ENCODE measurements at places on chromosomes 5 and 9.

DNA sequence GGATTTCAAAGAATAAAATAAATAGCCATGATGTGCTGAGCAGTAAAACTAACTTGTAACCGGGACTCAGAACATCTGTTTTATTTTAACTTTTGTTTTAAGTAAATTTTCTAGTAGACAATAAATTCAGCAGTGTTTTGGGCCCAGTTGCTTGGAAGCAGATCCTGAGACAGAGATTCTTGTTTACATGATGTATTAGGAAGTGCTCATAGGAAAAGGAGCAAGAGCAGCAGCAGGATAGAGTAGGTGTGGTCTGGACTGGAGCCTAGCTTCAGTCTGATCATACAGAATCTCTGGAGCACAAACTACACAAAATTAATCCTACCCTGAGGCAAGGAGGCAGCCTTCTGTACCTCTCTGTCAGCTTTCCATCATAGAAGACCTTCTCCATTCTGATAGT is 139.2 kb upstream of the CCNH start:
- H3K4me1 ChIP-seq: no peaks in the 10 kb centered on the region
- H3K36me3 ChIP-seq: no peaks in the 10 kb centered on the region
- H3K27me3 ChIP-seq: no peaks in the 10 kb centered on the region
- H3K4me3 ChIP-seq: no peak overlapping the region
- DNase-seq: no peak
- no peak overlapping the region for H3K27ac ChIP-seq

DNA sequence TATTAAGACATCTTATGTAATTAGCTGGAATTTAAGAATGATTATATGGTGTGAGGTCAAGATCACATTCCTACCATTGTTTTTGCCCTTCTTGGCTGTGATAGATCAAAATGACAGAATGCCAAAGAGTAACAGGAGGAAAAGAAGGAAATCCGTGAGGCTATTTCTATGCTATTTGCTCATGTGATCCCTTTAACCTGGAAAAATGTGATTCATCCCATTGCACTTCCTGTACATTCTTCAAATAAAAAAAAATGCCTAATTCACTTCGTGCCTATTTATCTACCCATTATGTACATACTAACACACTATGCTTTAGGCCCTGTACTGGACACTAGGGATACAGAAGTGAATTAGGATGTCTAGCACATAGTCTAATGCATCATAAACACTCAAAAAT is 154.1 kb upstream of the PAPPA start:
- H3K4me1 ChIP-seq: no peaks in the 10 kb centered on the region
- H3K4me3 ChIP-seq: no peak overlapping the region
- no peaks in the 10 kb centered on the region for H3K36me3 ChIP-seq
- DNase-seq: no peak
- no peak overlapping the region for H3K27ac ChIP-seq
- H3K27me3 ChIP-seq: no peaks in the 10 kb centered on the region

DNA sequence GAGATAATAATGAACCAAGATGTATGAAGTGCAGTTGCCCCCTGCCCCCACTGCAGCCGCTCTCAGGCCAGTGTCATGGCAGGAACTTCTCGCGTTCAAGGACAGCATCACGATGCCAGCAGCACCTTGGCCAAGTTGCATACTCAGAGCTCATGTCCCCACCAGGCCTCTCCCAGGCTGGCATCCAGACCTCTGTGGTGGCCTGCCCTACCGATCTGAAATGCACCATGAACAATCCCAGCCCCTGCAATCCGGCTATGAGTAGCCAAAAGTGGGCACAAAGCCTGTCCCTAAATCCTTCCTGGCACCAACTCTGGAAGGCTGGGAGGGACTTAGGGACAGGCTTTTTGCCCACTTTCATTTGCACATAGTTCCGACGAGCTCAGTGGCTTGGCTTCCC is 140.9 kb downstream of the PAX5 start:
- no peaks in the 10 kb centered on the region for H3K4me1 ChIP-seq
- DNase-seq: no peak
- H3K27ac ChIP-seq: no peak overlapping the region
- no peaks in the 10 kb centered on the region for H3K36me3 ChIP-seq

GRCh38 chr5:132797651-132798050 is 15.5 kb upstream of the SOWAHA start:
- H3K36me3 ChIP-seq: no peaks in the 10 kb centered on the region
- no peaks in the 10 kb centered on the region for H3K4me1 ChIP-seq
- H3K27me3 ChIP-seq: peaks cover 10% of the 10 kb centered on the region

GRCh38 chr5:157198277-157198986 is 17.8 kb downstream of the ITK start:
- no peak for DNase-seq
- no peaks in the 10 kb centered on the region for H3K36me3 ChIP-seq
- H3K4me3 ChIP-seq: no peak overlapping the region
- no peaks in the 10 kb centered on the region for H3K4me1 ChIP-seq

GRCh38 chr5:174235221-174236011 is 189.9 kb downstream of the NSG2 start:
- DNase-seq: no peak
- H3K27me3 ChIP-seq: no peaks in the 10 kb centered on the region
- no peak overlapping the region for H3K27ac ChIP-seq
- no peak overlapping the region for H3K4me3 ChIP-seq
- no peaks in the 10 kb centered on the region for H3K4me1 ChIP-seq

- H3K27me3 ChIP-seq: no peaks in the 10 kb centered on the region
- peak; percentile 64 for DNase-seq
- H3K4me3 ChIP-seq: no peak overlapping the region
These were observed 46.1 kb downstream of the ZNF618 start for GRCh38 chr9:113922160-113922559.

DNA sequence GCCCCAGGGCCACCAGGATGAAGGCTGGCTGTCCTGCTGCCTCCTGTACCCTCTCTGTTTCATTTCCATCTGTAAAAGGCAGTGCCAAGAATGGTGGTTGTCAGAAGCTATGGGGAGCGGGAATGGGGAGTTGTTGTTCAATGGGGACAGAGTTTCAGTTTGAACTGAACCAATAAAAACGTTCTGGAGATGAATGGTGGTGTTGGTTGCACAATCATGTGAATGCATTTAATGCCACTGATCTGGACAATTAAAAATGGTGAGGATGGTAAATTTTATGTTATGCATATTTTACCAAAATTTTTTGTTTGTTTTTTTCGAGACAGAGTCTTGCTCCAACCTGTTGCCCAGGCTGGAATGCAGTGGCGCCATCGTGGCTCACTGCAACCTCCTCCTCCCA is 58.1 kb downstream of the PTPDC1 start:
- H3K4me3 ChIP-seq: no peak overlapping the region
- H3K4me1 ChIP-seq: peaks cover 73% of the 10 kb centered on the region
- no peak for DNase-seq
- H3K27ac ChIP-seq: peak overlapping the region; percentile 90

- H3K27me3 ChIP-seq: no peaks in the 10 kb centered on the region
- H3K4me3 ChIP-seq: no peak overlapping the region
- H3K36me3 ChIP-seq: no peaks in the 10 kb centered on the region
- no peak for DNase-seq
These were observed 287.6 kb upstream of the ADRA1B start for GRCh38 chr5:159628703-159629102.

GRCh38 chr5:172902497-172903472 is 56.4 kb upstream of the RPL26L1 start:
- H3K36me3 ChIP-seq: peaks cover 11% of the 10 kb centered on the region
- DNase-seq: peak; percentile 97
- H3K27ac ChIP-seq: peak overlapping the region; percentile 97
- H3K4me1 ChIP-seq: peaks cover 69% of the 10 kb centered on the region
- no peaks in the 10 kb centered on the region for H3K27me3 ChIP-seq

- no peak for DNase-seq
- no peaks in the 10 kb centered on the region for H3K27me3 ChIP-seq
- H3K36me3 ChIP-seq: no peaks in the 10 kb centered on the region
- no peaks in the 10 kb centered on the region for H3K4me1 ChIP-seq
These were observed 13.9 kb upstream of the PTGER4 start for GRCh38 chr5:40665635-40666298.

DNA sequence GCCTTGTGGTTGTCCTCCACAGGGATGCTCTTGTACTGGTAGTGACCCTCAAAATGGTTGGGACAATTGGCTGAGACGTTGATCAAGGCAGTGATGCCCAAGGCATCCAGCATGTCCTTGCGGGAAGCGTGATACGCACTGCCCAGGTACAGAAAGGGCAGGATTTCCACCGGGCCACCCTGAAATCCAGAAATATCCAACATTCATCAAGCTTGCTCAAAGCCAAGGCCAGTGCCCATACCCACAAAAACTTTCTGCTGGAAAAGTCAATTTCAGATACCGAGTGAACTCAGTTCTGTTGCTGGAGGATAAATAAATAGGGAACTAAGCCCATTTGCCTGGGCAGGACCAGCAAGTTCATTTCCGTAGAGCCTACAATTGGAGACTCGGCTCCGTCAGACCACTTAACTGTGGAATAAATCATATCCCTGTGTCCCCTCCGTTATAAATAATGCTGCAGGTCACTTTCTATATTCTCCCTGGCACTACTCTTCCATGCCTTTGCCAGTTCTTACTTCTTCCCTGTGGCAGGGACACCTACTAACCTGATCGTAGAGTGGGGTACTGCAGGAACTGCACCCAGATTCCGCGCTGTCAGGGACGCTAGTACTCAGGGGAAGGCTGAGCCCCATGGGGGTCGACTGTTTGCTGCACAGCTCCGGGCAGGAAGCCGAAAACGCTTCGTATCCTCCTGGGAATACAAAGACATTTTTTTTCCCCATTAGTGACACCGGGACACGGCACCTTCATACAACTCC is 1.2 kb downstream of the DUSP1 start:
- DNase-seq: no peak
- H3K4me3 ChIP-seq: peak overlapping the region; percentile 98
- H3K27me3 ChIP-seq: no peaks in the 10 kb centered on the region
- H3K36me3 ChIP-seq: peaks cover 41% of the 10 kb centered on the region

GRCh38 chr5:3249401-3249800 is 346.2 kb upstream of the IRX1 start:
- H3K27me3 ChIP-seq: peaks cover 9% of the 10 kb centered on the region
- DNase-seq: peak; percentile 79
- no peaks in the 10 kb centered on the region for H3K4me1 ChIP-seq
- no peak overlapping the region for H3K4me3 ChIP-seq

GRCh38 chr5:109524555-109524954 is 114.8 kb upstream of the PJA2 start:
- H3K4me1 ChIP-seq: no peaks in the 10 kb centered on the region
- no peaks in the 10 kb centered on the region for H3K36me3 ChIP-seq
- no peaks in the 10 kb centered on the region for H3K27me3 ChIP-seq
- no peak overlapping the region for H3K27ac ChIP-seq
- DNase-seq: no peak

GRCh38 chr9:120715389-120715924 is 1.2 kb upstream of the MEGF9 start:
- no peaks in the 10 kb centered on the region for H3K27me3 ChIP-seq
- H3K4me1 ChIP-seq: peaks cover 40% of the 10 kb centered on the region
- H3K36me3 ChIP-seq: no peaks in the 10 kb centered on the region
- H3K4me3 ChIP-seq: peak overlapping the region; percentile 90

GRCh38 chr9:19782005-19782404 is 6.8 kb downstream of the SLC24A2 start:
- no peak overlapping the region for H3K27ac ChIP-seq
- H3K4me3 ChIP-seq: no peak overlapping the region
- no peaks in the 10 kb centered on the region for H3K4me1 ChIP-seq
- H3K27me3 ChIP-seq: peaks cover 10% of the 10 kb centered on the region

- DNase-seq: no peak
- no peak overlapping the region for H3K4me3 ChIP-seq
- no peaks in the 10 kb centered on the region for H3K27me3 ChIP-seq
- H3K27ac ChIP-seq: peak overlapping the region; percentile 40
These were observed 91.4 kb upstream of the RAI14 start for GRCh38 chr5:34564710-34565235.

Measured in esophagus muscularis mucosa (tissue), 4 donors.